ENCODE measurements at places on chromosomes 4 and X. TPM values are rescaled to one million over a fixed set of nuclear protein-coding genes. Genes with fewer than 3 reads are reported as not detected.
A peak's percentile ranks its signal among the peaks of the same experiment; 100 is the strongest.

SPATA4 gene
- total RNA-seq: not detected

GRCh38 chr4:169133932-169134331, 123.9 kb upstream of the CBR4 start:
- DNase-seq: no peak

GRCh38 chr4:80172203-80172602, 25.1 kb upstream of the PRDM8 start:
- DNase-seq: no peak

GRCh38 chr4:22465996-22466395, 49.9 kb downstream of the ADGRA3 start:
- no peak for DNase-seq

- DNase-seq: peak; percentile 24
These were observed 395.6 kb upstream of the DIPK2B start for GRCh38 chrX:45596188-45596808.

DNA sequence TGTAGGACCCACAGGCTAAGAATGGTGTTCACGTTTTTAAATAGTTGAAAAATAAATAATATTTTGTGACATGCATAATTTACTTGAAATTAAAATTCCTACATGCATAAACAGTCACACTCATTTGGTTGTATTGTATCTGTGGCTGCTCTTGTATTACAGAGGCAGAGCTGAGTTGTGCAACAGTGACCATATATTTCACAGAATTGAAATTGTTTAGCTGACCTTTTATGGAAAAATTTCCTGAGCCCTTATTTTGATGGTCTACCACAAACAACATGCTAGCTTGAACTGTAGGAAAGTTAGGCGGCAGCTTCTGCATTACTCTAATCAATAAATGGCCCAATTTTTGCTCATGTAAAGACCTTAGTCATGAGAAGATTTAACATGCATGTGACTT, 633.4 kb upstream of the AADAT start:
- DNase-seq: no peak

DNA sequence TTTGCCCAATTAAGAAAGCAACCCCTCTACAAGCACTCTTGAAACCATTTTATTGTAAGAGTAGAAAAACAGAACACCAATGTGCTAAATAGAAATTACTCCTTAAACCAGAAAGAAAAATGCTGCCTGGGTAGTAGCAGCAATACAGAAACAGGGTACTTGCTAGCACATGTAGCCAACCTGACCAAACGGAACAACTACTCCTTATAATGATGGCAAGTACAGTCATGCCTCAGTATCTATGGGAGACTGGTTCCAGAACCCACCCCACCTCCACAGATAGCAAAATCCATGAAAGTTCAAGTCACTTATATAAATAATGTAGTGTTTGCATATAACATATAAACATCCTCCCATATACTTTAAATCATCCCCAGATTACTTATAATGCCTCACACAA, 168.8 kb downstream of the ATRX start:
- DNase-seq: no peak

GRCh38 chrX:120251471-120252011, 929 bp downstream of the ZBTB33 start:
- DNase-seq: peak; percentile 34

ADH7 gene
- not detected for total RNA-seq

GRCh38 chr4:173325007-173325736, 9.0 kb downstream of the HMGB2 start:
- no peak for DNase-seq

PRR32 gene
- not detected for total RNA-seq

DNA sequence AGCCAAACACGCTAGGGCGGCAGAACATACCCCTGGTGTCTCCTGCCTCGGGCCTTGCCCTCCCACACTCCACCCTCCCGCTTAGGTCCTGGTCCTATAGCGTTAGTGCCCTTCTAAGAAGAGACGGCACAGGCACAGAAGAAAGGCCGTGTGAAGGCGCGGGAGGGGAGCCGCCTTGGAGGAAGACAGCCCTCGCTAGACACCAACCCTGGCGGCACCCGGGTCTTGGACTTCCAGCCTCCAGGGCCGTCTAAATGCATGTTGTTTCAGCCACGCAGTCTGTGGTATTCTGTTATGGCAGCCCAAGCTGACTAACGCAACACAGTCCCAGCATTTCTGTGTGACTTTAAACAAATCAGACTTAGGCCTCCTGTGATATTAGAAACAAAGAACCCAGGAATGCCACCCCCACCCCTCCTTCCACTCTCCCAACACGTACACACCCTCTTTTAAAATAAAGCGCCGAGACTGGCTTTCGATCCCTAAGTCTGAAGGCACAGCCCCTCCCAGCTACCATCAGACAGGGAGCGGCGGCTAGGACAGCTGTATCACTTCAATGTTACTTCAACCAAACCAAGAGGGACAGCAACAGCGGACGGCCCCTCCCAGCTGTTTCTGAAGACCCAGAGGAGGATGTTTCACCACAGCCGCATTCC, 128.0 kb downstream of the AFAP1 start:
- DNase-seq: no peak

HTN3 gene
- not detected for total RNA-seq

GRCh38 chr4:182250446-182250845, 7.2 kb downstream of the TENM3 start:
- DNase-seq: no peak

DNA sequence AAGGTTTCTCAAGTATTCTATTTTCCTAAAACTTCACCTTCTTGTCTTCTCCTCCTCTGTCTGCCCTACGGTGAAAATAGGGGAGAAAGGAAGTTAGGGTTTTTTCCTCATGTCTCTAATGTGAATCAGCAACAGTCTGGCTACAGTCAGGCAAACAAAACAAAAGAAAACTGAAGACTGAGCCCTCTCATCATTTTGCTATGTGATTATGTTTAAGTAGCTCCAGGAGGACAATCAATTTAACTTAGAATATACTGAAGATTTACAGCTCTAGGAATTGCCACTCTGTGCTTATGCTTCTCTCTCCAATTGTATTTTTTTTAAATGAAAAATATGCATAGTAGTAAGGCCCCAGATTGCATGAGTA, 316.2 kb downstream of the GPAT3 start:
- DNase-seq: no peak

GRCh38 chrX:115504167-115504566, 56.8 kb upstream of the PLS3 start:
- DNase-seq: no peak

- peak; percentile 15 for DNase-seq
These were observed 40.0 kb upstream of the IQSEC2 start for GRCh38 chrX:53321230-53321942.

FDCSP gene
- not detected for total RNA-seq

GRCh38 chrX:37454537-37455285, 105.5 kb downstream of the PRRG1 start:
- peak; percentile 63 for DNase-seq

DNA sequence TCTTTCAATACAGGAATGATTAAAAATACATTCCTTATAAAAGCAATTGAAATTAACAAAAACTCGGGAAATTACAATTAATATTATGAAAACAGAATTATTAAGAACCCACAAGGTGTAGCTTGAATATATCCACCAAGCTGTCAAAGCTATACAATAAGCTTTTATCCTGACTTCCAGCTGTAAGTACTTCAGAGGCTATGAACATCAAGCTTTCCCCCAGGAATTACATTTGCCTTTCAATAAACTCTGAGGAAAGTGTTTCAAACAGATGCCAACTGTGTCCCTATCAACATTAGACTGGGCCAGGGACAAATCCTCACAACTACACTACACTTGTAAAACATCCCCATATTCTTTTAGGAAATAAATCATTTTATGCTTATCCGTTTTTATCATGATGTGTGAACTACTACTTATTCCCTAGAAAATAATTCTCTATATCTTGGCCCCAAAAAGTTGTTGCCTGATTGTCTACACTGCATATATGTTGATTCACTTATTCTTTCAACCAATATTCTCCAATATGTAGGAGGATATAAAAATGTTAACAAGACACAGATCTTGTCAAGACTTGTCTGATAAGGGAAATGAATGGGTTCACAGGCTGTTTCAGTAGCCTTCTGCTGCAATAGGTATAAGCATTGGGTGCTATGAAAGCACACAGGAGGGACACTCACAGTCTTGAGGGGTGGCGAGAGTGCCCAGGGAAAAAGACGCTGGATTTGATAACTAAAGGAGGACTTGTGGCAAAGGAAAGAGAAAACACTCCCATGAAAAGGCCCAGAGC, 494.1 kb downstream of the CENPC start:
- DNase-seq: no peak

KIT gene
- total RNA-seq: 12.9 TPM

RNF4 gene
- total RNA-seq: 79.5 TPM

RNF150 gene
- 0.23 TPM for total RNA-seq

- no peak for DNase-seq
These were observed 1212.5 kb upstream of the PRKX start for GRCh38 chrX:4925911-4926310.

DNA sequence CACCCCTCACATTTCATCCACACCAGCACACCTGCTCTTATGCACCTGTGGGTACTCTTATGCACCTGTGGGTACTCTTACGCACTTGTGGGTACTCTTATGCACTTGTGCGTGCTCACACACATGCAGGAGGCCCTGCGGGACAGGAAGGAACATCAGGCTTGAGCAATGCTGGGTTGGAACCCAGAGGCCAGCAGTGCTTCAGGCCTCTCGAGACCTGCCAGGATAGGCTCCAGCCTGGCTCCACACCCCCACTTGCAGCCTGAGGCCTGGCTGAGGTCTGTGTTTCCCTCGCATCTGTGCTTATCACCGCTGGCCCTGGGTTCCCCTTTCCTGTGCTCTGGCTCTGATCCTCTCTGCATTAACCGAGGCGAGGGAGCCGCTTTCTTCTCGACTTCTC, 34.7 kb downstream of the SORCS2 start:
- no peak for DNase-seq

CAPN6 gene
- total RNA-seq: not detected

All from dermis blood vessel endothelial cell (primary cell).